ENCODE measurements at places on chromosomes 7 and 10.

- no peak for DNase-seq
These were observed 37.2 kb upstream of the RAPGEF5 start for GRCh38 chr7:22393913-22394729.

DNA sequence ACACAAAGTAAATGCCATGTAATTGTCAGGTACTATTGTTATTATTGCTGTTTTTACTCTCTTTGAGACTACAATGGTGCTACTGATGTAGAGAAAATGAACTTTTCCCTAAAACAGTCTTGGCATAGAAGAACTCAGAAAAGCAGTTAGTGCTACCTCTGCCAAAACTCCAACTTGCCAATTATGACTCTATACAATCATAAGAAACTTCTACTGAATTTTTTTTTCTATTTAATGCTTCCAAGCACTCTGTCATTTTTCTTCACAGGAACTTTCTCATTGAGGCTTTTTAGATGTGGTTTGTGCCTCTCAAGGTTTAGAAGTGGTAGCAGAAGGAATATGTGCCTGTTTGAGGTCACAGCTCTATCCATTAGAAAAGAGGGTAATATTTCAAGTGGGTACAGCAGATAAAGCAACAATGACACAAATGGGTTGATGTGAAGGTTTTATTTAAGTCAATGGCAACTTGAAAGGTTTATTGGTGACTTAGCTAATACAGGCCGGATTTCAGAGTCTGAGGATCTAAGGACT, 64.0 kb upstream of the FERD3L start:
- no peak for DNase-seq

- no peak for DNase-seq
These were observed 53.5 kb upstream of the AGBL3 start for GRCh38 chr7:134932707-134933370.

DNA sequence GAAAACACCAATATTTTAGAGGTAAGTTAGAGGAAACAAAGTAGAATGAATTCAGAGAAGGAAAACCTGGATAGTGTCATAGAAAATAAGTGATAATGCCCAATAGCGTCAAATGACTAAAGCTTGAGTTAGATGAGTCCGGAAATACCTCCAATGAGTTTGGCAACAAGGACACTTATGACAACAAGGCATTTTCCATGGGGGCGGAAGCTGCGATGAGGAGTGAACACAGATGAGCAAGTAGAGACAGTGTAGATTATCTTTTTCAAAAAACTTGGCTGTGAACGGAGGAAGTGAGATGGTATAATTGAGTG, 383 bp upstream of the R3HCC1L start:
- DNase-seq: no peak

- no peak for DNase-seq
These were observed 11.0 kb downstream of the MAPK8 start for GRCh38 chr10:48317321-48317990.

DNA sequence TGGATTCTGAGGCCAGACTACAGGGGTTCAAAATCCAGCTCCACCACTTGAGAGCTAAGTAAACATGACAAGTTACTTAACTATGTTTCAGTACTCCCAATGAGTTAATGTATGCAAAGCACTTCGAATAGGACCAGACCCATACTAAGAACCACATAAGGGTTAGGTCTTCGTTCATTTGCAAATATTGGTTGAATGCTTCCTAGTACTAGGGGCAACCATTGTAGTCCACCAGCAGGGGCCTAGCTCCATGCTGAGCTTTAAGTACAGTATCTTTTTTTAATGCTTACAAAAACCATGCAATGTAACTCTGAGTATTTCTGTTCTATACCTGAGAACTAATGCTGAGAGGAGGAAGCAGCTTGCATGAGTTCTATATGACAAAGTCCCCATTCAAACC, 80.4 kb upstream of the PDE1C start:
- no peak for DNase-seq

DNA sequence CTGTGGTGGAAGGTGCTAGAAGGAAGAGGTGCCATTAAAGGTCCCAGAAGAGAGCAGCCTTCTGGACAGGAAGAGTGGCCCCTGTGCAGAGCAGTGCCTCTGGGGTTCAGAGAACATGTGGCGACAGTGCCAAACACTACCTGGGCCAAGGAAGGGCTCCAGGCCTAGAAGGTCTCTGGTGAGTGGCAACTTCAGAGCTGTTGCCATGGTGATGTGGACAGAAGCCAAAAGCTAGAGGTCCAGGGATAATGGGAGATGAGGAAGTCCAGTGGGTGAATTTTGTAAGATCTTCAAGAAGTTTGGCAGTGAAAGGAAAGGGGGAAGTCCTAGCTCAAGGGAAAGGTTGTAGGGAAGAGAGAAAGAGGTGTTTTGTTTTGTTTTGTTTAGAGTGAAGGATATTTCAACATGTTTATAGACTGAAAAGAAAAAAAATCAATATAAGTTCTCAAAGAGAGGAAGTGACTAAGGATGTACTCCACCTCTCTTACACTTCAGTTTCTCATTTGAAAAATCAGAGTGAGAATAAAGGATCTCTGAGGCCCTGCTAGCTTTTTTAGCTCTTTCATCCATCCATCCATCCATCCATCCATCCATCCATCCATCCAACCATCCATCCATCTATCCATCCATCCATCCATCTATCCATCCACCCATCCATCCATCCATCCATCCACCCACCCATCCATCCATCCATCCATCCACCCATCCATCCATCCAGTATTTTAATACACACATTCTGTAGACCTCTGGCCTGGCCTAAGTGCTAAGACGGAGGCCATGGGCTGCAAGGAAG, 77.1 kb upstream of the DUSP5 start:
- no peak for DNase-seq

DNA sequence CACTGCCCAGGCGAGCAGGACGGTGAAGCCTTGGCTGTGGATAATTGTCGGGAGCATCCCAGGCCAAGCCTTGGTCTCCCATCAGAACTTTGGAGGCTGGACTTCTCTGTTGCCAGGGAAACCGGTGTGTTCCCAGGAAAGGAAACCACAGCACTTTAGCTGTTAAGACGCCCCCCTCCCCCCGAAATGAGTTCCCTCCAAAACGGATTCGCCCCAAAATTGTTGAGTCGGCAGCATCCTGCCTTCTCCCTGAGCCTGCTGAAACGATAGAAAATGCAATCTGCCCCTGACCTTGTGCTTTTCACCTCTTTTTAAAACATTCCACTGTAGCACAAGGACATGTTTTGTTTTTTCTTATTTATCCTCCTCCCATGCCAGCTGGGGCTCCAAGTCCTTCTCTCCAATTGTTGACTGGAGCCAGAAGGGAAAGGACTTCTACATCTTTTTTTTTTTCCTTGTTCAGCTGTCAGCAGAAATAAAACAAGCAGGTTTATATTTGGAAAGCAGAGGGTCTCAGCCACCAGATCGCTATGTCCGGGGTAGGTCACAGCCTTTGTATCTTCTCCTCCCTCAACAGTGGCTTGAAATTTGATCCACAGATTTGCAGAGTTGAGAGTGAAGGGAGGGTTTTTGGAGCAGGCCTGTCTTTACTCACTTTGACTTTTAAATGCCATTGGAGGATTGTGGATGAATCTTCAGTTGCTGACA, 116.5 kb downstream of the ZMIZ1 start:
- no peak for DNase-seq

DNA sequence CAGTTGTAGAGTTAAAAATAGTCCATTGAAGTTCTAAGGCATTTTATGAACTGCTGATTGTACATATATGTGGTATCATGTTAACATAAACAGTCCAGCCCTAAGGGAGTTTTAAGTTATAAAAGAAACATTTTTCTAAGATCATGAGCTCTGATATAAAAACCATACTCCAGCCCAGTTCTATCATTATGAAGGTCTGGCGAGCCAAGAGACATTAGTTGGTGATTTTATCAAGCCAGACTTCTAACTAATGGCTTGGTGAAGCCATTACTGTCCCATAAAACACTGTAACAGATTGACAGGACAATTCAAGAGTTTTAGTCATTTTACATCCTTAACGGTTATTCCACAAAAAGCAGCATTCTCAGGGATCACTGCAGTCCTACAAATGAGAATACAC, 221.6 kb downstream of the RNLS start:
- DNase-seq: no peak

- DNase-seq: no peak
These were observed 120.1 kb upstream of the GNAI1 start for GRCh38 chr7:80014511-80014910.
